ENCODE measurements at places on chromosomes 13 and 19.

- no peak for DNase-seq
These were observed 26.6 kb downstream of the SHISA2 start for GRCh38 chr13:26025196-26025595.

GRCh38 chr19:16621165-16621800 is 6.7 kb downstream of the MED26 start:
- DNase-seq: no peak

GRCh38 chr19:10553087-10553667 is 9.5 kb downstream of the ATG4D start:
- no peak for DNase-seq

- peak; percentile 74 for DNase-seq
These were observed 103.2 kb downstream of the GADD45B start for GRCh38 chr19:2578901-2579677.

DNA sequence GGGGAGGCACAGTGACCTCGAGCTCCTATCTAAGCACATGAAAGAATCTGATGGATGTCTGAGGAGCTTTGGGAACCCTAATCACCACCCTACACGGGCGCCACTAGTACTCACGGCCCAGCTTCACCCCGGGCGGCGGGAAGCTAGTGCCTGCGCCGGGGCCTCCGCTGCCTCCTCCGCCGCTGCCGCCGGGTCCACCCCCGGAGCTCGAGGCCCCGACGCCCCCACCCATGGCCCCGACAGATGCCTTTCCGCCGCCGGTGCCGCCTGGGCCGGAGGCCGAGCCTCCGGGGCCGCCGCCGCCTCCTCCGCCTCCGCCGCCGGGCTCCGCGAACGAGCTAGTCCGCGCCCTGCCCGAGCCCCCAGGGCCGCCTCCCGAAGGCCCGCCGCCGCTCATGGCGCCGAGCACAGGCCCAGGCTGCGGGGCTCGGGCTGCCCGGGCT is 312 bp downstream of the GSK3A start:
- DNase-seq: no peak

DNA sequence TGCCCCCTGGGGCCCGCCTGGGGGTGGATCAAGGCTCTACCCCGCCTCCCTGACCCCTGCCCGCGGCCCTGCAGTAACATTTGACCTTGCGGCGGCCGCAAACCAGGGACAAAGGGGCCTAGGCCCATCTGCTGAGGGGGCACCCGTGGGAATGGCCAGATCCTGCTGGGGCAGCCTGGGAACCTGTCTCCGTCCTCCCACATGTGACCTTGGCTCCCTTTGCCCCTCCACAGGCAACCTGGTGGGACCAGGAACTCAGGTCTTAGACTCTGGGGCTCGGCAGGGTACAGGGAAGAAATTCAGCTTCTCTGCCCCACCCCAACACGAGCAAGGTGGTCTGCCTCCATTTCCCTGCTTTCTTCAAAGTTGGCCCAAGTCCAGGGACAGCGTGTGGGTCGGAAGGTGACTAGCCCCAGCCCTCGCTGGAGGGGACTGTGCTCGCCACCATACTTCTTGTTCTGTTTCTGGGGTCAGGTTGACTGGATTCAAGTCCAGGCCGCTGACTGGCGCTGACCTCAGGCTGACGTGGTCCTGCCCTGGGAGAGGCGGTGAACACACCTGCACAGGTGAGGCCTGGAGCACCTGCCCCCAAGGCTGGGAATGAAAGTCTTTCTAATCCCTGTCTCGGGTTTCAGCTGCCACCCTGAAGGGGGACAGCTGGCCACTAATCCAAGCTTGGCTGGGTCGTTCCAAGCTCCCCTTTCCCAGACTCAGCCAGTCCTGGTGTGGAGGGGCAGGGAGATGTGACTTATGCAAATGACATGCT is 2.5 kb upstream of the NR2F6 start:
- DNase-seq: no peak

GRCh38 chr13:79503473-79504017 is 22.6 kb downstream of the NDFIP2 start:
- no peak for DNase-seq

DNA sequence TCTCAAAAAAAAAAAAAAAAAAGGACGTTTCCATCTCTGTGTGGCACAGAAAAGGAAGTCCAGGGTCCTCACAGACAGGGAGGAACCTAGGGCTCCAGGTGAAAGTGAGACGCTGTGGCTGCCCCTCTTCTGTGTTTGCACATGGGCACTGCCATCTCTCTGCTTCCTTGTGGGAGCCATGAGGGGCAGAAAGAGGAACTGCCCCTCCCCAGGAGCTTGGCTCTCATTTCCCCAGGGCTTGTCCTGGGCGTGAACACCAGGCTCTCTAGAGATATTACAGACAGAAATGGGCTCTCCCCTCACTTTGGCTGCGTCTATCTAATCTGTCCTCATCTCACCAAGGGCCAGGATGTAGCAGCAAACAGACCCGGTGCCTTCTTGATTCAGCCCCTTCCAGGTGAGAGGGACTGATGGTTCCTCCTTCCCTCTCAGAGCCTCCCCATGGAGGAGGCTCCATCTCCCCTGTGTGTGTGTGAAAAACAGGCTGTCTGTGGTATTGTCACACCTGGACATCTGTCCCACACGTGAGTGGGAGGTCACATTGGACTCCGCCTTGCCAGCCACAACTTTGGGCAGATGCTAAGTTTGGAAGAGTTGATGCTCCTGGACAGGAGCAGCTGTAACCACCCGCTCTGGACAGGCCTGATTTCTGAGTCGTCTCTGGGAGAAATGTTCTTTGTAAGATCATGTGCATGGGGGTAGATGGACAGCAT is 840 bp upstream of the LILRA4 start:
- DNase-seq: no peak

DNA sequence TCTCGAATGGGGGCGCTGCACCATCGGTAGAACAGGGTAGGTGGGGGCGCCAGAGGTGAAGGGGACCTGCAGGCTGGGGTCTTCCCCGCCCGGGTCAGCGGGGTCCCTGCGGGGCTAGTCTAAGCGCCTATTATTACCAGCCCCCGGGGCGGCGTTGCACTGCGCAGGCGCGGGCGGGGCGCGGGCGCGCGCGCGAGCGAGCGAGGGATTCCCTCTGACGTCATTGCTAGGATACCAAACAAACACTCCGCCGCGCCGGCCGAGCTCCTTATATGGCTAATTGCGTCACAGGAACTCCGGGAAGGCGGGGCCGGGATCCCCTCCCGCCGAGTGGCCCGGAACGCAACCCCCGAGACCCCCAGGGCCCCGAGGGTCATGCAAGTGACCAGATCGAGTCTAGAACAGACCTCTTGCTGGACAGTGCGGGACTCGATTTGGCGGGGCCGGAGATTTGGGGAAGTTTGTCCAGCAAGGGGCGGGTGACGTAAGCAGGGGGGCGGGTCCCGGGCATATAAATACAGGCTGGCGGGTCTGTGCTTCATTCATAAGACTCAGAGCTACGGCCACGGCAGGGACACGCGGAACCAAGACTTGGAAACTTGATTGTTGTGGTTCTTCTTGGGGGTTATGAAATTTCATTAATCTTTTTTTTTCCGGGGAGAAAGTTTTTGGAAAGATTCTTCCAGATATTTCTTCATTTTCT is at the start of gene FOSB:
FOSB (plus strand) TSS at position 541 of the 703 bp plus-strand sequence. CDS start 591 bp downstream, outside the sequence.
- DNase-seq: peak; percentile 95

DNA sequence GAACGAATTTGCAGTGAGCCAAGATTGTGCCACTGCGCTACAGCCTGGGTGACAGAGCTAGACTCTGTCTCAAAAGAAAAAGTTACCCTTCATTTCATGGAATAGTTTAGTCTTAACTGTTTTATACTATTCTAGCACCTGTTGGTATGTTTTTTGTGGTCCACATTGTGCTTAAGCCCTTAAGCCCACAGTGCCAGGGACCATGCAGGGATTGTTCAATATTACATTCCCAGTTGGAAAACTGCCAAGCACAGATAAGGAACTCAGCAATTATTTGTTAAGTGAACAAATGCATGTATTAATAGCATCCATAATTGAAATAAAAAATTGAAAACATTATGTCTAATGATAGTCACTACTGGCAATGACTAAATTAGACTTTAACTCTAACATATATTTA is 193.5 kb downstream of the PCDH17 start:
- DNase-seq: no peak

- DNase-seq: no peak
These were observed 4.2 kb downstream of the KLK12 start for GRCh38 chr19:51030631-51031030.

- DNase-seq: no peak
These were observed 261.7 kb downstream of the ITGBL1 start for GRCh38 chr13:101714195-101714594.

- no peak for DNase-seq
These were observed 5.1 kb downstream of the CCL25 start for GRCh38 chr19:8057545-8058270.

- no peak for DNase-seq
These were observed 385.4 kb upstream of the SLC10A2 start for GRCh38 chr13:103451656-103452055.

GRCh38 chr13:96963786-96964475 is 30.3 kb downstream of the OXGR1 start:
- no peak for DNase-seq

DNA sequence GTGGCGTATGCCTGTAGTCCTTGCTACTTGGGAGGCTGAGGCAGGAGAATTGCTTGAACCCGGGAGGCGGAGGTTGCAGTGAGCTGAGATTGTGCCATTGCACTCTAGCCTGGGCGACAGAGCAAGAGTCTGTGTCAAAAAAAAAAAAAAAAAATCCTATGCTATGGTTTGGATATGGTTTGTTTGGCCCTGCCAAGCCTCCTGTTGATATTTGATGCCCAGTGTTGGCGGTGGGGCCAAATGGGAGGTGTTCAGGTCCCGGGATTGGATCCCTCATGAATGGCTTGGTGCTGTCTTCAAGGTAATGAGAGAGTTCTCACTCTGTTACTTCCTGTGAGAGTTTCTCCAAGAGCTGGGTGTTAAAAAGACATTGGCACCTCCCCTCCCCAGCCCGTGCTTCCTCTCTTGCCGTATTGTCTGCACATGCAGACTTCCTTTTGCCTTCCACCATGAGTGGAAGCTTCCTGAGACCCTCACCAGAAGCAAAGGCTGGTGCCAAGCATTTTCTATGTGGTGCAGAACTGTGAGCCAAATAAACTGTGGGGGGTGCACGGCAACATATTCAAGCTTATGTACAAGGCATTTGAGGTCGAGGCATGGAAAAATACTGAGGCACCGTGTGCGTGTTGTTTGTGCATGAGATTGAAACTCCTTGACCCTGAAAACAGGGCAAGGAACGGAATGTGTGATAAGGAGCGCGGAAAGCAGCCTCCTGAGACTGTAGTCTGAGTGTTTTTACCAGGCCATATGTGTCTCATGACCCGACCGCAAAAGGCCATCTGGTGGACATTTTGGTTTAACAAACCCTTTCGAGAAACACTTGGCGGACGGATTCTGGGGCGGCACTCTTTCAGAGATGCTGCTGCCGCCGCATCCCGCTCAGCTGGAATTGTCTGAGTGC is 7.3 kb downstream of the SIGLEC9 start:
- DNase-seq: peak; percentile 45

- no peak for DNase-seq
These were observed 2.1 kb upstream of the TUBA3C start for GRCh38 chr13:19183676-19184075.

GRCh38 chr19:54312436-54313377 is at the start of gene LILRA5:
Gene LILRA5, minus strand, starts transcription at chr19:54313166. Its CDS starts 147 bp downstream, at chr19:54313019.
- no peak for DNase-seq

- DNase-seq: peak; percentile 72
These were observed at the start of gene ITM2B for GRCh38 chr13:48233046-48233888. Gene ITM2B, plus strand, starts transcription at chr13:48233206. Its CDS starts 155 bp downstream, at chr13:48233361.

GRCh38 chr13:43387880-43388279 is 364.5 kb downstream of the DNAJC15 start:
- DNase-seq: no peak

DNA sequence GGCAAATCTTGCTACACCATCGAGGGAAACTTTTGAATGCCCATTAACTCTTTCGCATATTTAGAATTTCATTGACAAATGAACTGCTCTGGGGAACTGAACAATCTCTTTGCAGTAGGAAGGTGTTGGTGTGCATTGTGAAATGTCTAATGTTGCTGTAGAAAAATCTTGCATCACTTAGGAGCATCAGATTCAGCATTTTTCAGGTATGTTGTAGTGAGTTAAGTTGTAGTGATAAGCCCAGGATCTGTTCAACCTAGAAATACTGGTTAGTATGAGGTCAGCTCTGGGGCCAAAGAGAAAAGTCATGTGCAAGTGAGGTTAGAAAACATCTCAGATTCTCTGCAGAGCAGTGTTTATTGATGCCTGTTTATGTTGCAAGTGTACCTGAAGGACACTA is 4.1 kb downstream of the FRY start:
- DNase-seq: no peak

- DNase-seq: no peak
These were observed 190.5 kb downstream of the NDFIP2 start for GRCh38 chr13:79671420-79671819.

DNA sequence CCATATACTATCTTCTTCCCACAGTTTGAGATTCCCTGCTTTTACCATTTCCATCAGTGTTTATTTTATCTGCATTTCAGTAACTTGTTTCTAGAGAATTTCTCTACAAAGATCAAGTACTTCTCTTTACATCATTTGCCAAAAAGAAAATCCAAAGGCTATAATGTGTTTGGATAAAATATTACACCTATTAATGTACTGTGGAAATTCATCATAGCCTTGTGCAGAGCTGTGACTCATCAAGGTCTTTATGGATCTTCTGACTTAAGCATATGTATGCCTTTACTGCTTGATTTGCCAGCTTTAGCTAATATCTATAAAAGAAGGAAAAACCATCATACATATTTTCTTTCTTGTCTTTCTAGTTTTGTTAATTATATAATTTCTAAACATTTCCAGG is 9.6 kb upstream of the HTR2A start:
- no peak for DNase-seq

- no peak for DNase-seq
These were observed 6.0 kb upstream of the KATNAL1 start for GRCh38 chr13:30313311-30313710.

DNA sequence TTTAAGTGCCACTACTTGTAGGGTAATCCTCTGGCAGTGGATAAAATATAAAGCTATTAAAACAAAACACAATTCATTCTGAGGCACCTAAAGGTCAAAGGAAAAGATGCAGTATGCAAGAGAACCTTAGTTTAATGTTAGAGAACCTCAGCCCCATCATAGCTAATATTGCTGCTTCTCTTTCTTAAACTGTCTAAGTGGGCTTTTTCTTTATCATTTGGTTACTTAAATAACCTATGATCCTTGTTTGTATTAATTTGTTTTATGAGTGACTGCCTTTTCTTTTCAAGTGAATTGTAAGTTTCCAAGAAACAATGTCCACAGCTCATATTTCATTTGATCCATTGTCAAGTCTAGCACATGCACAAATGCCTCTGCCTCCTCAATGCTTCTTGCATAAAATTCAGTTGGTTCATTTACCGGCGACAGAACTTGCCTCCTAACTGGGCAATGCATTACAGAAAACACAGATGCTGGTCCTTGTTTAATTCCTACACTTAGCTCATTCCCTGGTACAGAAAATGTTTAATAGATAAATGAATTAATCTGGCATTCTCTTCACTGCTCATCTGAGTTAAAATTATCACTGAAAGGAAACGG is 1049.8 kb downstream of the OLFM4 start:
- no peak for DNase-seq
